Caco-2 (cell line): ENCODE measurements at places on chromosomes 4 and X. TPM values are rescaled to one million over a fixed set of nuclear protein-coding genes. Genes with fewer than 3 reads are reported as not detected.

Gene NDNF
- 3.4 and 3.7 TPM in 2 replicates for total RNA-seq

Gene MSX1
- total RNA-seq, result 30.0 and 35.1 TPM in 2 replicates

Gene LIMCH1
- 6.2 and 8.4 TPM in 2 replicates for total RNA-seq

Gene TSPAN6
- total RNA-seq, result 135 and 137 TPM in 2 replicates

Gene BANK1
- total RNA-seq, result 5.7 and 5.8 TPM in 2 replicates

Gene ESX1
- total RNA-seq, result not detected in 2 replicates

Gene GAGE12F
- total RNA-seq, result not detected in 2 replicates

Gene ADH7
- total RNA-seq, result not detected in 2 replicates

Gene DCAF4L1
- 0.23 and 0.36 TPM in 2 replicates for total RNA-seq

Gene DCHS2
- total RNA-seq, result not detected in 2 replicates

Gene PRRG3
- total RNA-seq, result not detected in 2 replicates

Gene COL25A1
- total RNA-seq, result not detected in 2 replicates

Gene DMP1
- total RNA-seq, result not detected in 2 replicates

Gene HAND2
- total RNA-seq, result not detected in 2 replicates

Gene L1CAM
- total RNA-seq, result 12.7 and 12.8 TPM in 2 replicates

Gene SPANXB1
- total RNA-seq, result not detected in 2 replicates

Gene ARHGEF9
- total RNA-seq, result 9.8 and 14.4 TPM in 2 replicates

Gene FRG1
- 29.4 and 40.0 TPM in 2 replicates for total RNA-seq

Gene ZAR1
- 0.21 TPM in 1 of 2 replicates, not detected in the other for total RNA-seq

Gene RPGR
- total RNA-seq, result 8.0 and 8.5 TPM in 2 replicates

Gene APELA
- 30.6 and 34.8 TPM in 2 replicates for total RNA-seq

Gene PPEF1
- total RNA-seq, result 0.54 and 1.5 TPM in 2 replicates

Gene CTAG1A
- total RNA-seq, result not detected in 2 replicates

Gene CD38
- not detected in 2 replicates for total RNA-seq

Gene SOD3
- 3.8 and 6.6 TPM in 2 replicates for total RNA-seq

Gene CYTL1
- not detected in 2 replicates for total RNA-seq

Gene ADH1B
- total RNA-seq, result 0.30 TPM in 1 of 2 replicates, not detected in the other

Gene UCP1
- 0.51 and 0.54 TPM in 2 replicates for total RNA-seq

Gene OPN1LW
- total RNA-seq, result not detected in 2 replicates

Gene CSN1S1
- total RNA-seq, result not detected in 2 replicates

Gene ZCCHC12
- total RNA-seq, result 0.19 and 0.39 TPM in 2 replicates

Gene CASP3
- total RNA-seq, result 34.1 and 34.5 TPM in 2 replicates

Gene F8A3
- 7.5 and 8.5 TPM in 2 replicates for total RNA-seq

Gene CNGA1
- 1.5 and 1.8 TPM in 2 replicates for total RNA-seq

Gene CXCL6
- not detected in 2 replicates for total RNA-seq

Gene MMRN1
- not detected in 2 replicates for total RNA-seq

Gene FAM9C
- not detected in 2 replicates for total RNA-seq

Gene SMPX
- 2.7 and 2.9 TPM in 2 replicates for total RNA-seq

Gene KLKB1
- total RNA-seq, result not detected in 2 replicates

Gene RHOXF2
- total RNA-seq, result not detected in 2 replicates

Gene ING2
- total RNA-seq, result 12.9 and 15.3 TPM in 2 replicates

Gene TCEANC
- 1.6 and 2.0 TPM in 2 replicates for total RNA-seq

Gene GPR82
- total RNA-seq, result not detected in 2 replicates

Gene CCKAR
- 1.9 and 2.0 TPM in 2 replicates for total RNA-seq

Gene PPP3CA
- 33.8 and 34.1 TPM in 2 replicates for total RNA-seq

Gene RGN
- total RNA-seq, result 32.9 and 36.2 TPM in 2 replicates

Gene PARM1
- 1.7 and 2.3 TPM in 2 replicates for total RNA-seq

Gene MAOA
- 0.25 and 0.74 TPM in 2 replicates for total RNA-seq

Gene TMEM187
- total RNA-seq, result 4.9 and 6.6 TPM in 2 replicates

Gene SLC6A8
- 8.8 and 11.2 TPM in 2 replicates for total RNA-seq

Gene NPY2R
- not detected in 2 replicates for total RNA-seq

Gene CXCL11
- total RNA-seq, result not detected in 2 replicates

Gene FAM184B
- not detected in 2 replicates for total RNA-seq

Gene RADX
- 2.2 and 3.4 TPM in 2 replicates for total RNA-seq

Gene ATOH1
- not detected in 2 replicates for total RNA-seq
